Trophoblast cell (in vitro differentiated cells and primary cell): ENCODE measurements at places on chromosomes 2 and 18.

DNA sequence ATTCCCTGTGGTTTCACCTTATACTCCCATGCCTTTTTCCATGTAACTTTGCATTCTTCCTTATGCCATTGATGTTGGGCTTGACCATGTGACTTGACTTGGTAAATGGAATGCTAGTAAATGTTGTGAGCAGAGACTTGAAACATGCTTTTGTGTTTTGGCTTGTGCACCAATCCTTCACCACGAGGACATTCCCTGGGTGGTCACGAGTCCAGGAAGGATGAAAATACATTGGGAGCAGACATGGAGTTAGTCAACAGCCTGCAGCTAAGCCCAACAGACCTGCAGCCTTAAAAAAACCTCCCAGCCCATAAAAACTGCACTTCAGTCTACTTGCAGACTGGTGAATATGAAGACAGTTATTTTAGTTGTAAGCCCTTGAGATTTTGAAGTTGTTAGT, 116.5 kb upstream of the SPATS2L start:
- H3K4me3 ChIP-seq = no peak overlapping the region
- no peaks in the 10 kb centered on the region for H3K36me3 ChIP-seq
- no peak overlapping the region for H3K27ac ChIP-seq
- DNase-seq = no peak

- no peaks in the 10 kb centered on the region for H3K27me3 ChIP-seq
- DNase-seq = no peak
- no peaks in the 10 kb centered on the region for H3K36me3 ChIP-seq
Observed at GRCh38 chr18:54968807-54969206, 9.5 kb upstream of the CCDC68 start.

DNA sequence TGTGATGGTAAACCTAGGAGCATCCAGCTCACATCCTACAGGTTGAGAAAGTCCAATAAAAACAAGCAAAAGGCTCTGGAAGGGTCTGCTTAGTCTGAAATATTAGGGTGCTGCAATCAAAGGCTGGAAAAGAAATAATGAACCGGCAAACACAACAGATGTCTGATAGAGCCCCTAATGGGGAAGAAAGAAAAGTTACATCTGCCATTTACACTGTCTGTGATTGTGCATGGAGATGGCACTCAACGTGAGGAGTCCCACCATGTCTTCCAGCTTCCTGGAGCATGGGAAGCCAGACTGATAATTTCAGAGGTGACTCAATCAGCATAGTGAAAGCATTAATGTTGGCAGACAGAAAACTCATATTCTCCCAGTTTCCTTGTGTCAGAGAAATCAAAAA, 307.8 kb downstream of the EPHA4 start:
- H3K36me3 ChIP-seq = no peaks in the 10 kb centered on the region
- no peak overlapping the region for H3K4me3 ChIP-seq
- H3K27me3 ChIP-seq = no peaks in the 10 kb centered on the region
- no peak for DNase-seq
- no peaks in the 10 kb centered on the region for H3K4me1 ChIP-seq
- no peak overlapping the region for H3K27ac ChIP-seq

DNA sequence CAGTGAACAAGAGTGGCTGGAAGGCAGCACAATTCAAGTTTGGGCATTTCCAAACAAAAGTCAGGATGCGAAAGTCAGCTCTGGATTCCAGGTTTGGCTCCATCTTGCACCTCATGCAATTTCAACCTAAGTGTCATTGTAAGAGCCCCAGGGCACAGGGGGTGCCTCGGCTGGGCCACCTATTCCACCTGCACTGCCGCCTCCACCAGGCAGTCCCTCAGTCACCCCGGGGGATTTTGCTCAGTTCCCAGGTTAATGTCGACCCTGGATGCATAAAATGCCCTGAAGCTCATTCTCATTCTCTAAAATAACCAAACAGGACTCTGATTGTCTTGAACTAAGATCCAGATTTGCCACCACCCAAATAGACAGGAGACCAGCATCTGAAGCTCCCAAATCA, 77.6 kb downstream of the EDAR start:
- no peaks in the 10 kb centered on the region for H3K4me1 ChIP-seq
- no peak for DNase-seq
- H3K27ac ChIP-seq = no peak overlapping the region
- no peaks in the 10 kb centered on the region for H3K27me3 ChIP-seq

- peak overlapping the region; percentile 92 for H3K27ac ChIP-seq
- H3K4me1 ChIP-seq = no peaks in the 10 kb centered on the region
- no peaks in the 10 kb centered on the region for H3K27me3 ChIP-seq
- H3K4me3 ChIP-seq = peak overlapping the region; percentile 99
- peaks cover 26% of the 10 kb centered on the region for H3K36me3 ChIP-seq
Observed at GRCh38 chr2:38750011-38750890, 910 bp downstream of the SRSF7 start.

DNA sequence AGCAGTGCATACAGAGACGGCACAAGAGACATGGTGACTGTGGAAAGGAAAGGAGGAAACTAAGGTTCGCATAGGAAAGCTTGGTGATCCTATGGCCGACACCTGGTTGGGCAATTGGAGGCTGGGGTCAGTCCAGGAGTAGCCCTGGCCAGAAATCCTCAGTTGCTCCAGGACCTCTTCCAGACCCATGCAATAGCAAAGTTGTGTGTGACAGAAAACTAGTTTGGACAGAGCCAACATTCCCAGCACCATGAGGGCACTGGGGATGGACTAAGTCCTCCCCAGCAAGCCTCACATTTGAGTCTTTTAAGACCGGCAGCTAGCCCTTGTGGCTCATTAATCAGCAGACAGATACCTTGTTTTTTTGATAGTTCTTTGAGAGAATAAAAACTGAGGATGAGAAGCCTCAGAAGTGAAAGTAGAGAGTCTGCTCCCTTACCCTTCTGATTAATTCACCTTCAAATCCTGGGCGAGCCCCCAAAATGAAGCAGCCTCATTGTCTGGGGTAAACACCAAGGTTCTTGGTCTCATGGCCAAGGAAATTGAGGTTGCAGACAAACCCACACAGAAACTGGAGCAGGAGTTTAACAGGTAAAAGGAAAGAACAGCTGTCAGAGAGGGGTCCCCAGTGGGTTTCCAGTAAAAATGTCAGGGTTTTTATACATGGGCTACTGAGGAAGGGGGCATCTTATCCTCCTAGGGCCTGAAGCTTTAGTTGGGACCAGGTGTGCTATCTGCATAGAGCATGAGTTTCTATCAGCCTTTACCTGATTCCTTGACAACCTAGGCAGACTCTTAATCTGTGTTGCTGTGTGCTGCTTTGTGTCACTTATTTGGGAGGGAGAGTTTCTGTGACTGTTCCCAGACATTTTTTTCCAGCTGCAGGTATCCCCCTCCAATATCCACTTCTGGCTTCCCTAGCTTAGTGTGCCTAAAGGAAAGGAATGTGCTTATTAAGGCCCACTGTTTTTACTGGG, 39.1 kb downstream of the STK17B start:
- peaks cover 8% of the 10 kb centered on the region for H3K36me3 ChIP-seq
- peaks cover 2% of the 10 kb centered on the region for H3K27me3 ChIP-seq
- H3K27ac ChIP-seq = no peak overlapping the region
- peak; percentile 11 for DNase-seq
- no peak overlapping the region for H3K4me3 ChIP-seq

DNA sequence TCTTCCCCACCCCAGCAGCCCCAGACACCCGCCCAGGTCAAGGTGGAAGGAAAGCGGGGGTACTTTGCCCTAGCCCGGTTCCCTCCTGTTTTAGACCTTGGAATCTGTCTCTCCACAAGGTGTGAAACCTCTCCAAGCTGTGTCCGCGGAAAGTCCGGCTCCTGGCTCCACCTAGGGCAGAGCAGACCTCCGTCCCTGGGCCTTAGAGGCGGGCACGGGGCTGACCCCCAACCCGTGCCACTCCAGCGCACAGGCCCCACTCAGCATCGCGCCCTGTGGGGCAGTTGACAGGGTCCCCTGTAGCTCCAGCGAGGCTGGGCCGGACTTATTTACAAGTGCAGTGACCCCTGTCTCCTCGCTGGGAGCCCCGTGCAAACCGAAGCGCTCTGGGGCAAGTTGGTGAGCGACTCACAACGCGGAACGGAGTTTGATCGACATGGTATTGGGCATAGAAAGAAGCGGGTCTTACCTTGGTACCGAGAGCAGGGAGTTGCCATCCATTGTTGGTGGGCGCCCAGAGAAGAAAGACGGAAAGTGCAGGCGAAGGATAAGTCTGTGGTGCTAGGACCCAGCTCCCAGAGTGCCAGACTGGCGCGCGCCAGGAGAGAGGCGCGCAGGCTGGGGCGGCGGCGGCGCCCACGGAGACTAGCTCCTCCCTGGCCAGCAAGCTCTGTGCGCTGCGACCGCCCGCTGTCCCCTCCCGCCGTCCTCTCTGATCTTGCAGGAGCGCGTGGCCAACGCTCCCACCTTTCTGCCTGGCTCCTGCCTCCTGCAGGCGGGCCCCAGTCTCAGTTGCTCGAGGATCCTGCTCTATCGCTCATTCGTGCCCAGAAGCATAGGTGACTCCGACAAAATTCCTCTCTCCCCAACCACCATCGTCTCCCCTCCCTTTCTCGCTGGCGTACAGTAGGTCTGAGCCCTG, at the start of gene SPHKAP:
Gene SPHKAP, minus strand, starts transcription at position 590 of the 922 bp plus-strand sequence. Its CDS starts 89 bp downstream, at position 501.
- peak within 1 kb of the TSS; percentile 14 for H3K4me3 ChIP-seq
- H3K36me3 ChIP-seq = no peaks in the 10 kb centered on the region
- peaks cover 24% of the 10 kb centered on the region for H3K27me3 ChIP-seq
- DNase-seq = no peak

DNA sequence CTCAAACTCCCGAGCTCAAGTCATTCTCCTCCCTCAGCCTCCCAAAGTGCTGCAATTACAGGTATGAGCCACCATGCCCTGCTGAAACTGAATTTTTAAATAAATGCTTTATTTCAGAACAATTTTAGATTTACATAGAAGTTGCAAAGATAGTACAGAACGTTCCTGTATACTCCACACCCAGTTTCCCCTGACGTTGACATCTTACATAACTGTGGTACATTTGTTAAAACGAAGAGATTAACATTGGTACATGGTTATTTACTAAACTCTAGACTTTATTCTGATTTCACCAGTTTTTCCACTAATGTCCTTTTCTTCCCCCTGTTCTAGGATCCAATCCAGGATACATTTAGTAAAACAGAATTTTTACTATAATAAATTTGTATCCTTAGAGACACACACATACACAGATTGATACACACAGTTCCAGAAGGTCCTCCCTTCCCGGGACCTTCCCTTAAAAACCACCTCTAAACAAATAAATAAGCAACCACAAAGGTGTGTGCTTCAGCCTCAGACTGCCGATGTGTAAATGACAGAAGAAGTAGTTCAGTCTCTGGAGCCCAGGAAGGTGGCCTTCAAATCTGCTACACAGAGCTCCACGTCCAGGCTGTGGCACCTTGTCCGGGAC, 6.9 kb downstream of the NEU2 start:
- no peak for DNase-seq
- no peaks in the 10 kb centered on the region for H3K36me3 ChIP-seq
- H3K4me3 ChIP-seq = no peak overlapping the region
- H3K27ac ChIP-seq = no peak overlapping the region

DNA sequence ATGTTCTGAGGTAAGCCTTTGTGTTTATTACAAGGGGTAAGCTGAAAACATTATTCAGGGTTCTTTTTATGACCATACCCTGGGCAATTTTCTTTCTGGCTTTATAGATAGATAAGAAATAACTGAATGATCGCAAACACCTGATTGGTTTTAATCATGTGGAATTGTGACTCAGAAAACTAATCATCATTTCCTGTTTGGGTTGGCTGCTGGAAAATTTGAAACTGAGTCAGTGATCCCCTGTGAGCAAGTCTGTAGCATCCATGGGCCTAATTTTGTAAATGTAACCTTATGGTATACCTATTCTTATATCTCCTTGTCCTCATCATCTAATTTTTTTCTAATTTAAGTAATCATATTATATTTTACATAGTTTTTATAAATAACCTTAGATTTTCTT, 34.3 kb downstream of the CCDC68 start:
- H3K27me3 ChIP-seq = no peaks in the 10 kb centered on the region
- no peaks in the 10 kb centered on the region for H3K36me3 ChIP-seq
- no peak for DNase-seq
- H3K4me3 ChIP-seq = no peak overlapping the region
- no peak overlapping the region for H3K27ac ChIP-seq
- no peaks in the 10 kb centered on the region for H3K4me1 ChIP-seq

DNA sequence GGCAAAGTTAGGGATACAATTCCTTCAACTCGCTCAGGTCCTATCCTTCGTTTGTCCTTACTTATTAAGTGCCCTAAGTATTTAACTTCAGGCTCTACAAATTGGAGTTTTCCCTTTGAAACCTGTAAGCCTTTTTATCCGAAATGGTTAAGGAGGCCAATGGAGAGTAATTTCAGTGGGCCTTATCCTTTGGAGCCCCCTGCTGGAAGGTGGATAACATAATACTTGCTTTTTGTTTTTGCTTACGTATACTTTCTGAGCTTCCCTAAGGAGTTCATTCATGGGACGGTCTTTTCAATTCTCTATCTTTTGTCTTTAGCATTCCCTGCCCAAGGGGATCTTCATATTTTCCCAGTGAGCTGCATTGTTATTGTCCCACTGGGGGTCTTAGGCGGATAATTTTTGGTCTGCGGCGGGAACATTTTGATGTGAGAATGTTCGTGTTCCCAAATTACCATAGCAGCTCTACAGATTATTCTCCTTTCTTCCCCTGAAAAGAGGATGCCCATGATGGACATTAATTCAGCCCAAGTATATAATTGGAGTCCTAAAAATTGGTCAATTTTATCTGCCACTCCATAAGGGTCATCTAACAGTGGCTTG, 34.4 kb upstream of the TRAPPC8 start:
- H3K36me3 ChIP-seq = no peaks in the 10 kb centered on the region
- H3K27ac ChIP-seq = no peak overlapping the region
- H3K4me1 ChIP-seq = no peaks in the 10 kb centered on the region
- no peaks in the 10 kb centered on the region for H3K27me3 ChIP-seq
- H3K4me3 ChIP-seq = no peak overlapping the region
- peak; percentile 63 for DNase-seq

GRCh38 chr2:99106913-99107312, 34.6 kb upstream of the C2orf15 start:
- no peaks in the 10 kb centered on the region for H3K4me1 ChIP-seq
- H3K27ac ChIP-seq = no peak overlapping the region
- H3K36me3 ChIP-seq = no peaks in the 10 kb centered on the region
- H3K27me3 ChIP-seq = no peaks in the 10 kb centered on the region
- DNase-seq = no peak

DNA sequence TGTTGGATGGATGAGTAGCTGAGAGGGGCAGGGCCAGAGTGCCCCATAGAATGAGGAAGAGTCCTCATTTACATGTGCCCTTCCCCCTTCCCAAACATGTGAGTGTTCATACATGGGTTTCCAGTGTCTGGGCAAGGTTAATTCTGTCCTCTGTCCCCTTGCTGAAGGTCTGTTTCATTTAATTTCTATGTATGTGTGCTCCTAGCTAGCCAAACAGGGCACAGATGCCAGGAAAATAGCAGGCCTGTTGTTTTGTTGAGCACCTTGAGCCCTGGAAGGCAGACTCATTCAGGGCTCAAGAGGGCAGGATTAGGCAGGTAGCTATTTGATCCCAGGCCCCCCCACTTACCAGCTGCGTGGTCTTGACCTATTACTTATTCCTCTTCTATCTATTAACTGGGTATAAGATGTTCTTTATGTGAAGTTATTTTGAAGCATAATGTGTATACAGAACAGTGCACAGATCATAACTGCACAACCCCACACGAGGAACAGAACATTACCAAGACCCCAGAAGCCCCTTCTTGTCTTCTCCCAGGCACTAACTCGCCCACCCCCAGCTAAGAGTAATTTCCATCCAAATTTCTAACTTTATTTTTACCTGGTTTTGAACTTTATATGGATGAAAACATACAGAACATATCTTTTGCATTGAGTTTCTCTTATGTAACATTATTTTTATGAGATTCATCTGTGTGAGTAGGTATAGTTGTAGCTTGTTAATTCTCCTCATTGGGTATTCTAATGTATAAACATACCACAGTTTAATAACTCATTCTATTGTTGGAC, 164.3 kb downstream of the RPIA start:
- H3K4me1 ChIP-seq = peaks cover 3% of the 10 kb centered on the region
- DNase-seq = no peak
- no peak overlapping the region for H3K27ac ChIP-seq
